ENCODE measurements at places on chromosomes 4 and X.
A peak's percentile ranks its signal among the peaks of the same experiment; 100 is the strongest.

GRCh38 chr4:38154252-38154651 lies 194.1 kb downstream of the PTTG2 start:
- no peak for DNase-seq

GRCh38 chrX:16743604-16744325 lies 24.4 kb downstream of the SYAP1 start:
- DNase-seq, result no peak

- no peak for DNase-seq
These were observed 34.3 kb upstream of the TACR3 start for GRCh38 chr4:103753868-103754653.

DNA sequence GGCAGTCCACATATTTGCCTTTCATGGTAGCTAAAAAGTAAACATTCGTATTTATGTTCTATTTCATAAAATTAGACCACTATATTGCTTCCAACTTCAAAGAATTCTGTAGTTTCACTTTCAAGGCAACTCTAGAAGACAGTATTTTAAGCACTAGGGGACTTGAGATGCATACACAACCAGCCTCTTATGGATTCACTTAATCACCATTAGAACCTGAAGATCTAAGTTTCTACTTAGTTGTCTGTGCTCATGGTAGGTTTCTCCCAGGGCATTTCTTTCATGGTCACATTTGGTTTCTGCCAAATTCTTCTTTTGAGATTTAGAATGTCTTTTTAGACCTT lies 209.9 kb upstream of the HCCS start:
- no peak for DNase-seq

GRCh38 chr4:161906836-161907589 lies 256.8 kb downstream of the FSTL5 start:
- DNase-seq, result no peak

GRCh38 chrX:73867144-73867543 lies 304.1 kb downstream of the CHIC1 start:
- DNase-seq, result no peak

GRCh38 chr4:52716364-52717151 lies 34.7 kb downstream of the ERVMER34-1 start:
- no peak for DNase-seq

- DNase-seq, result no peak
These were observed 880 bp upstream of the LONRF3 start for GRCh38 chrX:118973389-118974087.

DNA sequence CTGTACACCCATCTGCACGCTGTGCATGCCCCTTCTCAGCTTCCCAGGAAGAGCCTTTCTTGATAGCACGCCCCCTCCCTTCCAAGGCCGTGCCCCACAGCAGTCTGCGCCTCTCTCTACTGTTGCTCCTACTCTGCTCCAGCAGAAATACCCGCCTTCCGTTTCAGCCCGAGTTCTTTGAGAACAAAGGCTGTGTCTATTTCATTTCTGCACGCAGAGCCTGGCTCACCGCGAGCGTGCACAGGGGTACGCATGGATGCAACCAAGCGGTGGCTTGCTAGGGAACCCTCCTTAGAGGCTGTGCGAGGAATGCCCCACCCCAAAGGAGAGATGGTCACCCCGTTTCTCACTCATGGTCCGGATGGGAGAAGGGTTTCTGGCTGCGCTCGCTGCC lies 485 bp downstream of the AADAT start:
- no peak for DNase-seq

DNA sequence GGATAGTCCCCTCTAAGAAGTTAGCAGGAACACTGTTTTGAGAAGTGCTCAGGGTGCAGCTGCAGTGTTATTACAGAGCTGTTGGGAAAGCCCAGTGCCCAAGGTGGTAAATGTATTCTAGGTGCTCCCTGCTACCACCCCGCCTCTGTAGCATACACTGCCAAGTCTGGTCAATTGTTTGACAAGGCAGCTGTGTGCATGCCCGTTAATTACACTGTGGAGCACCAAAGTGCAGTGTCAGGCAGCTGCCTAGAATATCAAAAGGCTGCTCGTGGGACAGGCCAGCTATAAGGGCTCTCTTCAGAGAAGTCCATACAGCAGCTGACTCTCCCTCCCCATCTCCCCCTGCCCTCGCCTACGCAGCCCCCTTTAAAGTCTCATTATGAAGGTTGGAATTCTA lies 99.9 kb upstream of the KLHL13 start:
- no peak for DNase-seq

- no peak for DNase-seq
These were observed 913 bp upstream of the SMIM10L2A start for GRCh38 chrX:135420831-135421230.

DNA sequence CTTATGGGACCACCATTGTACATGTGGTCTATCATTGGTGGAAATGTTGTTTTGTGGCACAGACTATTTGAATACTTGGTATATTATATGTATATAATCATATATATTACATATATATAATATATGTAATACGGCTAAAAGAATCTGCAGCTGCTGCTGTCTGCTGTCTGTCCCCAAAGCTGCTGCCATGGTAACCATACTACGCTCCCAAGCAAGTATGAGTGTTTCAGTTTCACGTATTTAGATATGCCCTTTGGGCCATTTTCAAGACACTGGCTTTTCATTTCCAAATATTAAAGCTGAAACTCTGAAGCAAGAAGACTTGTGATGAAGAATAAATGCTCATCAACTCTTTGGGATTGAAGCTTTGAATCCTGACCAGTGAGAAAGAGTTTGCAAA lies 42.0 kb upstream of the ARSJ start:
- DNase-seq, result no peak

- DNase-seq, result no peak
These were observed 1.1 kb upstream of the CUL4B start for GRCh38 chrX:120561634-120562568.

DNA sequence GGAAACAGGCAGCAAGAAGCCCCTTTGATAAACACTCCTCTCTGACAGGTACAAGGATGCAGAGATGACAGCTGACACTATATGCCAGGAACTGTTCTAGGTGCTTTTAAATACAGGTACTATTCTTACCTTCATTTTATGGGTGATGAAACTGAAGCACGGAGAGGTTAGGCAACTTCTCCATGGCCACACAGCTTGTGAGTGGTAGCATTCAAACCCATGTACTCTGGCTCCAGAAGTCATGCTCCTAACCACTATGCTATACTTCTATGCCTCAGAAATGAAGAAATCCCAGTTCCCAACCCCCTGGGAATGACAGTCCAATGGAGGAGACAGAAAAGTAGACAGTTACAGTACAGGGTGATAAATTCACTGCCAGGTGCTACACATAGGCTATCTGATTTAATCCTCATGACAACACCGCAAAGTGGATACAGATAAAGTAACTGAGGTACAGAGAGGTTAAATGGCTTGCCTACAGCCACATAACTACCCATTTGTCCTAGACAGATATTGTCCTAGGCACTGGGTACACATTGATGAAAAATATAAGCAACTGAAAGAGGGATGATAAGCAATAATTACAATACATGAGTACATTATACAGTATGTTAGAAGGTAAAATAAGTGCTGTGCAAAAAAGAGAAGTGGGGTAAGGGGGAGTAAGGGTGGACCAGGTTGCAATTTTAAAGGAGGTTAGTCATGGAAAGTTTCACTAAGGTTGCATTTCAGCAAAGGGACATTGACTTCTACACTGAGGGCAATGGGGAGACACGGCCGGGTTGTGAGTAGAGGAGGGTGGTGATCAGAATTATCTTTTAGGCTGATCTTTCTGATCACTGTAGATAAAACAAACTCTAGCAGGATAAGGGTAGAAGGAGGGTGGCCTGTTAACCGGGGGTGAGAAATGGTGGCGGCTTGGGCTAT lies 1.6 kb upstream of the F8 start:
- no peak for DNase-seq

DNA sequence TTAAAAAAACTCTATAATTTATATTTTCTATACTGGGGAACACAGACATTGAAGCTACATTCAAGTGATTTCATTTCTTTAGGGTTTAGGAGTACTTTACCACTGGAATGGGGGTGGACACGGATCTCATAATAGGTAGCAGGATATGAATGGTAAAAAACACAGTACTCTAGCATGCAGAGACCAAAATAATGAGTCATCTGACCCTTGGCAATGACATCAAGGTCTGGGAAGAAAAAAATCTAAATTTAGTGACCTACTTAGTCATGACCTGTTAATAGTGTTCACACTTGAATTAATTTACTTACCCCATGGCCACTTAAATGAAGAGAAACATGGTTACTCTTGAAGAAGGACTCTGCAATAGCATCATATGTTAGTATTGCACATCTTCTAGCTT lies 187.9 kb downstream of the EPHA5 start:
- no peak for DNase-seq

DNA sequence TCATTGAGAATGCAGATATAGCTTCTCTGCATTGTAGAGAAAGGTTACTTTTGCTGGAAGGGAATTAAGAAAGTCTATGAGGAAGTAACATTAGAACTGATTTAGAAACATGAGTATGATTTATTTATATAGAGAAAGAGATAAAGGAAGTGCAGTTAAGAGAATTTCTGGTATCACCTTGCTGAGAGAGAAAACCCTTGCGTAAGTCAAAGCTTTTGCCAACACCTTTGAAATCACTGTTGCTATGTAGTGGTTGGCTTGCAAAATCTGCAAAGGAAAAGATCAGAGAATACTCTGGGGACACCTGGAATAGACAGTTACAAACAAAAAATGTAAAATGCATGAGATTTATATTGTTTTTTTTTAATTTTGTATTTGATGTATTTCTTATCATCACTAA lies 137.3 kb upstream of the RXFP1 start:
- DNase-seq, result no peak

- DNase-seq, result no peak
These were observed 165.0 kb upstream of the ZCCHC13 start for GRCh38 chrX:74138943-74139342.

DNA sequence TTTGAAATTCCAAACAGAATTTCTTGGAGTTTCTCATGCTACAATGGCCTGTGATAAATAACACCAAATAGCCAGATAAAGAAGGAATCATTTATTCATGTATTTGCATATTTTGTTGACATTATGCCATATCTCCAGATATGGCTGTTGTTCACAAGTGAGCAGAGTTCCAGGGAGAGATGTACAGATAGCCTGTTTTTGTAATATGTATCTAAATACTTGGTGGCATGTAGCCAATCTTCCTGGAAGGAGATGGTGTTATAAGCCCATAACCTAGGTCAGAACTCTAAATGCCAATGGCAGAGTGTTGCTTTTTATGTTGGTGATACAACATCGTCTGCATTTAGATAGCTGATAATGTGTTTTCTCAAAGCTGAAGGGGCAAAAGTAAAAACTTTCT lies 292.2 kb downstream of the FBXO8 start:
- no peak for DNase-seq

- DNase-seq, result no peak
These were observed 11.8 kb upstream of the RTL5 start for GRCh38 chrX:72143609-72143907.

DNA sequence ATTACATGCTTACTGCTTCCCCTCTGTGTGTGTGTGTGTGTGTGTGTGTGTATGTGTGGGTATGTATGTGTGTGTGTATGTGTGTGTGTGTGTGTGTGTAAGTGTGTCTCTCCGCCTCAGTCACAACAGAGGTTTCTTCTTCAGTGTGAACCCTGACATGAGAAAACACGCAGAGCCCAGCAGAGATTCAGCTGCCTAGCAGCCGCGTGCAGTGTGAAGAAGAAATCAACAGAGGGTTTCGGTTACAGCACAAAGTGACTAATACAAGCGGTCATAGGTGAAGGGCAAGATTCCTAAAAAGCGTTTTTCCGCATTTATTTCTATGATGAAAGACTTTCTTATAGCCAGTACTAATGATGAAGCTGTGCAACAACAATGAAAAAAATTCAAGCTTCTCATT lies 55.3 kb upstream of the ZFP42 start:
- DNase-seq, result no peak

- DNase-seq, result no peak
These were observed 27.8 kb downstream of the ADGRA3 start for GRCh38 chr4:22488106-22488505.

DNA sequence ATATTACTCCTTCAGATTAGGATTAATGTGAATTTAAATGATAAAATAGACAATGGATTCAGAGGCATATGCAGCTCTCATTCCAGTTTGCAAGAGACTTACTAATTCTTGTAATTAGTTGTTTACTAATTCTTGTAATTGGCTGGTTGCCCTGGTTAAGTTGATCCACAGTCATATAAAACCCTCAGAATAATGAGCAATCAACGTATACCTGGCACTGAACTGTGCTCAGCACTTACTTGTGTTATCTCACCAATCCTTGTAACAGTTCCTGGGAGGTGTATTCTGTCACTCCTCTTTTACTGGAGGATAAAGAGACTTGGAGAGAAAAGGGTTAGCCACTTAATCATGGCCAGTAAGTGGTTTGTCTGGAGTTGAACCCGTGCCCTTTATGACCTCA lies 10.5 kb downstream of the HERC5 start:
- DNase-seq, result no peak

- no peak for DNase-seq
These were observed 141.5 kb upstream of the RBPJ start for GRCh38 chr4:26179316-26179760.

DNA sequence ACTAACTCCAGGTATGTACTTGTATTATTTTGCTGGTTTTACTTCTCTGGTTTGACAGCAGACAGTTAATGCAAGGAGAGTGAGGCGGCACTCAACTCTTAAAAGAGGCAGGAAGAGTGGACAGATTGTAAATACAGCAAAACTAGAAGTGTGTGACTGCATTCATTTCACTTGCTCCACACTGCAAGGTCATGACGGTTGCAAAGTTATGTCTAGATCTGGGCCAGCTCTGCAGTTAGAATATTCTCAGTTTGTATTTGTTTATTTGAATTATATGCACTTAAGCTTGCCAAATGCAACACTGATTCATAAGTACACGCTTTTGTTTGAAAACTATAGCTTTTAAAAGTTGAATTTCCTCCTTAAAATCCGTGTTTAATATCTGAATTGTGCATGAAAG lies 148.9 kb downstream of the STIM2 start:
- DNase-seq, result no peak

- no peak for DNase-seq
These were observed 81.5 kb upstream of the PSAPL1 start for GRCh38 chr4:7516096-7516772.

DNA sequence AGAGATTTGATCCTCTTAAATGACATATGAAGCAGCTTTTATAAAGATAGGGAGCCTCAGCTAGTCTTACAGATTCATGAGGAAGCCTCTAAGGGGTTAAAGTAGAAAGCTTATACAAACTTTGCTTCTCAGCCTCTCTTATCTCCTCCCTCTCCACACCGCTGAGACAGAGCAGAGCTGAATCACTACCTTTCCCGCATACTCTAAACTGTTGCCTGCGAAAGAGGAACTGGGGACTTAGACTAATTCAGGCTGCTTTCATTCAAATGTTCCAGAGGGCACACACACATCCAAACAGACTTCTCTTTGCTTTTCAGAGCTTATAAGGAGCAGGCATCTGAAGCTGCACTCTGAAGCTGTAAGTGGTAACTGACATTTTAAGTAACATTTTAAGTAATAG lies at the start of gene SERTM2:
Gene SERTM2, plus strand, starts transcription at position 169 of the 400 bp plus-strand sequence. CDS start 7,213 bp downstream, outside the sequence.
- DNase-seq, result peak; percentile 20

DNA sequence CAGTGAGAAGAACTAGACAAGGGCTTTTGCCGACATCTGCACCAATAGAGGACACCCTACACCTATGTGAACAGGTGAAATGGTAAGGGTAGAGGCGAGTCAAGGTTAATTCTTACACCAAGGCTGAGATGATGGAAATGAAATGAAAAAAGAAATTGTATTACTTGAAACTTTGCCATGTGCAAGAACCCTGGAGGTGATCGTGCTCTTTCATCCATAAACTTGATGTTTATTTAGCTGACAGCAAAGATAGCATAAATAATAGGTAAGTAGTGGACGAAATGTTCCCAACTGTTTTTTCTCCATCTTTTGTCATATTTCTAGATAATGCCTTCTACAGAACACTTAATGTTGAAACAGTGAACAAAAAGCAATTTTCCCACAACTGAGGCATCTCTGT lies 162.5 kb downstream of the BANK1 start:
- DNase-seq, result no peak
